ENCODE measurements at places on chromosomes 11 and 22.

- no peak for DNase-seq
Observed at GRCh38 chr11:119829402-119829801, 100.4 kb upstream of the NECTIN1 start.

DNA sequence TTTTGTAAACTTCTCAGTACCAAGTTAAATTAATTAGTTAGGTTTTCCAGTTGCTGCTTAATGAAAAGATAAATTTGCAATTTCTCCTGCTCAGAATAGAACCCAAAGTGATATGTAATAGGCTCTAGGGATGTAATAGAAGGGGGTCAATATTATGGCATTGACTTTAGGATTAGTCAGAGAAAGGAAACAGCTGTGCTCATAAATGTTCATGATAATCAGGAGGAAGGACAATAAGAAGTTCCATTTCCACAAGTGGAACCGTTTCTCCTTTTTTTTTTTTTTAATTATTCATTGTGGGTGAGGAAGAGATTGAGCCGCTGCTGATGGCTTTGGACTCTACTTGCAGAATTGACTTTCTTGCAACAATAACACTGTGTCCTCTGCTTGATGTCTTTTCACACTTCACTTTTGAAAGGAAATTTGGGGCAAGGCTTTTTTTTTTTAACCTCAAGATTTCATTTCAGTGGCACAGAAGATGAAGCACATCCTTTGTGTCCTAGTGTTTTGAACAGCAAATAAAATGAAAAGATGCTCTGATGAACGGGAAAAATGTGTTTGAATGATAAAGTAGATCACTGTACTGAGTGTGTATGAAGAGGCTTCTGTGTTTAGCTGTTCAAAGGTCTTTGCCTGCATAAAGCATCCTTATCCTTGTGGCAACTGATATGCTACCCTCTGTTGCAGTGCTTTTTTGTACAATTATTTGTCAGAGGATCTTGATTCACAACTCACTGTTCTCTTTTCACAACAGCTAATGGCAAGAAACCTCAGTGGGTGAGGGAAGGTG lies 62.4 kb downstream of the GAS2 start:
- DNase-seq = no peak

GRCh38 chr11:25860677-25861450 lies 471.1 kb upstream of the ANO3 start:
- no peak for DNase-seq

- no peak for DNase-seq
Observed at GRCh38 chr22:38549101-38549894, 20.7 kb downstream of the DMC1 start.

DNA sequence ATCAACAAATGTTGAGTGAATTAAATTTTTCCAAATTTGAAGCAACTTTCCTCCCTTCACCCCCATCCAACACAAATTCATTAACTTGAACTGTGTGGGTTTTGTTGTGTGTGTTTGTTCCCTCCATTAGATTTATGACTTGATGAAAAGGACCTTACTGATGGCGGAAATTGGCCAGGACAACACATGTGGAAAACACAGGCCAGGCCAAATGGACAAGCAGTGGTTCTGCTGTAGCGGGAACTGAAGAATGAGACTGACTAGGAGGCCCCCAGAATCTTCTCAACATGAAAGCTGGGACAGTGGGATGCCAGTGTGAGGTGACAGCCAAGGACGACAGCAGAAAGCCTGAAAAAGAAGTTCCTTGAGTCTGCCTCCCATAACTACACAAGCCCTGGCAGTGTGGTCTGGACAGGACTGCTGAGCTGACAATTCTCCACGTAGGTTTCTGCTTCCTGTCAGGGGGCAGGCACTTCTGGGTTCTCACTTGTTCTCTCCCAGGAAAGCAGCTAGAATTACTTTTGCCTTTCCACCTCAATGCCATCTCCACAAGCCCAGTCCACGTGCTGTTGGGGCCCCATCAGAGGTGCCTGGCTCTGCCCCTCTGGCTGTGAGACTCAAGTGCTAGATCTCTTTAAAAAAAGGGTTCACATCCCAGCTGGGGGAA lies 94.3 kb downstream of the ETS1 start:
- no peak for DNase-seq

DNA sequence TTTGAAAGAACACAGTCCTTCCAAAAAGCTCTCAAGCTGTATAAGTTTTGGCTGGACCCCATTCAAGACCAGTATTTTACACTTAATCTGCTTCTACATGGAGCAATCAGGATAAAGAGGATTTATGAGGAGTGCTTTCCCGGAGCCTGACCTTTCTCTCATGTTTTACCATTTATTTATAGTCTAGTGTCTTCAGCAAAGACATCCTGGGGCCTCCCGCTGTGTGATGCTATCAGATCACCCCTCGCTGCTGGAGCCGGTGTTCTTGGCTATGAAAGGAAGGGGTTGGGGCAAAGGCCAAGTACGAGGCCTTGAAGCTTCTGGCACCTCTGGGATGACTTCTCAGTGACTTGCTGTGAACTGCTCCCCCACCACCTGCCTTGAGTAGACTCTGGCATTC lies 189.6 kb downstream of the ADAMTS15 start:
- DNase-seq = no peak

All from esophagus squamous epithelium (tissue), 5 donors.